ENCODE measurements at places on chromosomes 16 and 17. TPM values are rescaled to one million over a fixed set of nuclear protein-coding genes. Genes with fewer than 3 reads are reported as not detected.

GRCh38 chr17:78133179-78133951 is 2.8 kb downstream of the TMC8 start:
- DNase-seq: peak; percentile 70

GRCh38 chr17:79984877-79985276 is 50.8 kb downstream of the TBC1D16 start:
- no peak for DNase-seq

- DNase-seq: no peak
Measured at GRCh38 chr16:49528866-49529288, 155.3 kb downstream of the C16orf78 start.

DNA sequence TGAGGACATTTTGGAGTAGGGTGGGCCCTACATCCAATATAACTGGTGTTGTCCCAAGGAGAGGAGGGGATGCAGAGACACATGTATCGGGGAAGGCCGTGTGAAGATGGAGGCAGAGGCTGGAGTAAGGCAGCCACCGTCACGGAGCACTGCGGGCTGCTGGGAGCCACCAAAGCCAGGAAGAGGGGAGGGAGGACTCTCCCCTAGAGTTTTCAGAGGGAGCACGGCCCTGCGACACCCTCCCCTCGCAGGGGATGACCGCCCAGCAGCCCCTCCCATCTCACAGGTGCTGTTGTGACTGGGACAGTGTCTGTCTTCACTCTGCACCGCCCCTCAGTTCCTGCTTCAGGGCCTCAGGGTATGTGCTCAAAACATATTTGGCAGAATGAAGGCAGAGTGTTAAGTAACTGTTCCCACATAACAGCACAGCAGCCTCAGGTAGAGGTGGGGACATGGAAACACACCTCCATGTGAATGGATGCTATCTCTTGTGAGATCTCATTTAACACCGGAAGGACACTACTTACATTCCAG is 82.2 kb downstream of the RBFOX3 start:
- DNase-seq: no peak

- no peak for DNase-seq
Measured at GRCh38 chr17:67052720-67053437, 8.5 kb downstream of the CACNG1 start.

DNA sequence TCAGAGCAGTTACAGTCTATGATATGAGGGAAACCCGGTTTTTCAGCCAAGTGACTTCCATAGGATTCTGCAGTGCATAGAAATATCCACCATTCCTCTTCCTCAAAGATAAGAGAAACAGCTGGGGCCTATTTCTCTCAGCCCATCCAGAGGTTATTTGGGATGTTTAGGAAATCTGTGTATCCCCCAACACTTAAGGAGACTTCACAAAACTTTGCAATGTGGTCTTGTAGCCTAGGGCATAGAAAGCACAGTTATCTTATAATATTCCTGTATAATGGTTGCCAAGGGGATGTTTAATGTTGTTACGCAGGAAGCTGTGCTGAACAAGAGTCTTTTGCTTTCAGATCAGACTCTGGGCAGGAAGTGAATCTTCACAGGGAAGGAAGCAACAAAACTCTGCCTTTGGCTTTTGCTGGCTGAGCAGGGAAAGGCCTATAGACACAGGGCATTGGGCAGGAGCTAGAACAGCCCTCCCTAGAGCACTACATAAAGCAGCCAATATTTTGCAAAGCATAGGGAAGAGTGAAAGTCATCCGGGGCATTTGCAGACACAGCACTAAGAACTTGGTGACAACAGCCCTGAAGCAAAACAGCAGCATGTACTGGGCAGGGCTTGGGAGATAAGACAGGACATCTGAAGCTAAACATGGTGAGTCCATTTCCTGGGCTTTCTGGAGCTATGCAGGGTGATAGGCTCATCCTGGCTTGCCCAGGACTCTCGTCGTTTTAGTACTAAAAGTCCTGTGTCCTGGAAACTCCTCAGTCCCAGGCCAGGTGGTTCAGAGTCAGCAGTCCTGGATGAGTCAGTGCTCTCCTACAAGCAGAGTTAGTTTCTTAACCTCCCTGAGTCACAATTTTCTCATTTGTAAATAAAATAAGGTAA is 18.7 kb upstream of the BEAN1 start:
- peak; percentile 82 for DNase-seq

DNA sequence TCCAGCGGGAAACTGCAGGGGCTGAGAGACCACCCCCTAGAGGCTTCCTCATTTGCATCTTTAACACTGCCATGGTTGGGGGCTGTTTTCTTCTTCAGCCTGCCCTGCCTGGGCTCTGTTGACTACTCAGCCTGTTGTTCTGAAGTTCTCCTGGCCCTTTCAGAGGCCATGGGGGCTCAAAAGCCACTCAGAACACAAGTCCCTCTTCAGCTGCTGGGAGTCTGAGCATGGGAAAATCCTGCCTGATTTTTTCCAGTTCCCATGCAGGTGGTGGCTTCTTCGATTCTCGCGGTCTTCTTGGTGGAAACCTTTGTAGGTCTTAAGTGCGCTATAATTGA is 36.3 kb downstream of the PLCG2 start:
- DNase-seq: no peak

DNA sequence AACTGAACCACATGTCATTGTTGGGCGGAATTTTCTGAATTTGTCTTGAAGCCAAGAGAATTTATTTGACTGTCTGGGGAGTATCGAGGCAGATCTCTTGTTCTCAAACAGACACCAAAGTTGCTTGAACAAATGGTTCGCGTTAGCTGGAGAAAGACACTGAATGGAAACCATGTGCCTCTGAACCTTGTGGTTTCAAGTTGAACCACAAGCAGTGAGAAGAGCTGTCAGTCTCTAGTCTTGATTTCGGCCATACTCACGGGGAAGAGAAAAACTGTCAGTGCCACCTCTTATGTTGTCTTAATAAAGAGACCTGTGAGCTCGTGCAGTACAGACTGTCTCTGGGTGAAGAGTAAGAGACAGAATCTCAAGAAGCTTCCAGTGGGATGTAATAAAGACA is 886.5 kb upstream of the SOX9 start:
- DNase-seq: no peak

- no peak for DNase-seq
Measured at GRCh38 chr16:50977138-50977537, 173.9 kb downstream of the SALL1 start.

GRCh38 chr17:1638624-1639300 is 6.8 kb downstream of the SCARF1 start:
- no peak for DNase-seq

- no peak for DNase-seq
Measured at GRCh38 chr17:29341726-29342125, 47.8 kb upstream of the NUFIP2 start.

- DNase-seq: no peak
Measured at GRCh38 chr17:40555296-40556190, 9.7 kb downstream of the CCR7 start.

- DNase-seq: no peak
Measured at GRCh38 chr16:53632526-53632925, 71.1 kb downstream of the RPGRIP1L start.

- DNase-seq: no peak
Measured at GRCh38 chr16:78562111-78562510, 462.7 kb downstream of the WWOX start.

DNA sequence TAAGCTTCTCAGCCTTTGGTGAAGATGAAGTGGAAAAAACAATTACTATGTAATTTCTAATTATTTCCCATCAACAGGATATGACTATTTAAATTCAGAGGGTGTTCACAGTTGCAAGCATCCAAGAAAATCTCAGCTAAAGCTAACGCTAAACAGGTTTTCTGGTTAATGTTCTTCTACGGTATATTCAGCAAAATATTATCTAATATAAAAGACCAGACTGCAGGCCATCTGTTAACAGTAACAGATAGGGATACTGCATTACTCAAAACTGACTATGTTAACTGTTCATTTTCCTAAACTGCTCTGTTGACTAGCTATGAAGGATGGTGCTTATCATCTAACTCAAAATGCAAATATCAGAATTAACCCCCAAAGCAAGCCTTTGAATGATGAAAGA is 32.8 kb downstream of the GLG1 start:
- no peak for DNase-seq

- DNase-seq: no peak
Measured at GRCh38 chr16:28943281-28943680, 7.5 kb upstream of the NFATC2IP start.

GRCh38 chr17:30148376-30148775 is 31.8 kb downstream of the NSRP1 start:
- DNase-seq: no peak

GRCh38 chr17:79954281-79955166 is 81.1 kb downstream of the TBC1D16 start:
- DNase-seq: no peak

GRCh38 chr16:27177031-27177774 is 26.1 kb upstream of the KDM8 start:
- DNase-seq: no peak

DNA sequence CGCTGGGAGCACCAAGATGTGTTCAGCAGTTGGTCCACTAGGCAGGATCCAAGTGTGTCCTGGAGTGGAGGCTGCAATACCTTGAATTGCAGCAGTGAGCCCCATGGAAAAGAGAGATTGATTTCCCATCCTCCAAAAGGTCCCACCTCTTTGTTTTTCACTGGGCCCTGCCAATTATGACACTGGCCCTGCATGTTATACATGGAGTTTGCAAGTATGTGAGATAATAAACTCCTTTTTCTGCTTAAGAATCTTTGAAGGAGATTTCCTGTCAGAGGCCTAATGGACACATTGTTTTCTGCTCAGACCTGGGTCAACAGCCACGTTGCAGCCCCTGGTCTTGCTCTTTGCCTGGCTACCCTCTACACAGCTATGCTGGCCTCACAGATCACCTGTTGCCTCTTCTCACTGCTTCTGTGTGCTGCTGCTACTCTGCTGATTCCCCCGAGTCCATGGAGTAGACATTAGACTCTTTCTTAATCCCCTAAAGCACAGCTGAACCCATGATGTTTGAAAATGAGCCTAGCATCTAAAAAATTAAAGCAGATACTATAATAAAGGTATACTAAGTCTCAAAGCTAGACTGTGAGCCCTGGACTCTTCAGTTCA is 341.9 kb upstream of the CDH11 start:
- DNase-seq: no peak

DNA sequence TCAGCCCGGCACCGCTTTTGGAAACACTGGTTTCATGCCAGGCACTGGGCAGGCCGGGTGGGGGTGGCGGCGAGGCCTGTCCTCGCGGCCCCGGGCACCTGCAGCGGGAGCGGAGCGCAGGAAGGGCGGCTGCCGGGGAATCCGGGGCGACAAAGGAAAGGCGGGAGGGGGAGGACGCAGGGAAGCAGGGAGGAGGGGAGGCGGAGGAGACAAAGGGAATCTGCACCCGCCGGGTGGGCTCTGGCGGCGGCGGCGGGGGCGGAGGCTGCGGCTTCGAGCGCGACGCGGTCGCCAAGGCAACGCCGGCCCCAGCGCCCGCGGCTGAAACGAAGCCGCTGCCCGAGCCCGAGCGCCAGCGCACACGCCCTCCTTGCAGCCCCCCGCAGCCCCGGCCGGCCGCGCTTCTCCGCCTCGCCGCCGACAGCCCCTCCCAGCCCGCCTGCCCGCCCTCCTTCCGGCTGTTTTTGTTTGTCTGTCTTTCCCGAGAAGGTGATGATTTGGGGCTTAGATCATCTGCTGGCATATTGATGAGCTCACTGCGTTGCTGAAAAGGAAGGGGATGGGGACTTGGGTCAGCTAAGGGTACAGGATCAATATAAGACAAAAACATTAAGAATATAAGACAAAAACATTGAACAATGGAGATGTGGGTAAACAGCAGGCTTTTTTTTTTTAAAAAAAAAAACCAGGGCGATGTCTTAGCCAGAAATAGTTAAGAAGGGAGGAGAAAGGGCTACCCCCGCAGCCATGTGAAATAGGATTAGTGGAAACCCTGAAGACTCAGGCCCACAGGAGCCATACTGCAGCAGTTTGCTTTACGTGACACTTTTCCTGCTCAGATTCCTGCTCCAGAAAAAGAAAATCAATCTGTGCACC is 32.7 kb downstream of the CDK5R1 start:
- peak; percentile 89 for DNase-seq

- peak; percentile 73 for DNase-seq
Measured at GRCh38 chr16:48383877-48384519, 1.2 kb downstream of the SIAH1 start.

GRCh38 chr16:877242-878071 is 76.9 kb upstream of the GNG13 start:
- no peak for DNase-seq

GRCh38 chr16:76531236-76531635 is 254.0 kb downstream of the CNTNAP4 start:
- DNase-seq: no peak

GRCh38 chr17:49252148-49252695 is 21.6 kb upstream of the PHOSPHO1 start:
- DNase-seq: no peak

DNA sequence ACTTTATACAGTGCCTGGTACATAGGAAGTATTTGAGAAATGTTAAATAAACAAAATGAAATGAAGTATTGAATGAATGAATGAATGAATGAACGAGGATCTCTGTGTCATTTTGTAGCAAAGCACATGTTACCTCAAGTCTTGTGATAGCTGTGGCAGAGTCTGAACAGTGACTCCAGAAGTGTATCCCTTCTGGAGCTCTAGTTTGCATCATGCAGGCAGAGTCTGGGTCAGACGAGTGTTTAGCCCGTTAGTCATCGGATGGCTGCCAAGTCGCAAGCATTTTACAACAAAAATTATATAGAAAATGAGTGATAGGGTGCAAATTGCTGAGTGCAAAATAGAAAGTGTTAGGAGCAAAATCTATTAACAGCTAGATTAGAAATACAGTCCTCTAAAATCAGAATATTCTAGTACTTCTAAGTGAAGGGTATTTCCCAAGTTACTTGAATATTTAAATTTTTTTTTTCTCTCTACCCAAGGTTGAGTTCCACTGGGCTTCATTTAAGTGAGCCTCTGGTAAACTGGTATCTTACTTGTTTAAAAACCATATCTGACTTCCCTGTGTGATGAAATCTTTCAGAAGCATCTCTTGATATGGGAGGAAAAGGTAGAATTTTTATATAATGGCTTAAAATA is 113.3 kb downstream of the FTO start:
- DNase-seq: peak; percentile 31

The CYBC1 gene
- 268 TPM for total RNA-seq

The CKLF gene
- 146 TPM for total RNA-seq

The CNGB1 gene
- not detected for total RNA-seq

The TEKT5 gene
- not detected for total RNA-seq

The HNF1B gene
- total RNA-seq: 2.9 TPM

The TMEM204 gene
- total RNA-seq: 20.8 TPM

The KREMEN2 gene
- total RNA-seq: 0.28 TPM

The XPO6 gene
- total RNA-seq: 245 TPM

The SLFN14 gene
- 0.07 TPM for total RNA-seq

The FBRS gene
- 124 TPM for total RNA-seq

The KRTAP2-3 gene
- total RNA-seq: not detected

The C16orf86 gene
- total RNA-seq: 0.68 TPM

The RNF222 gene
- not detected for total RNA-seq
